ENCODE measurements at places on chromosomes 7 and 10. TPM values are rescaled to one million over a fixed set of nuclear protein-coding genes. Genes with fewer than 3 reads are reported as not detected.

DNA sequence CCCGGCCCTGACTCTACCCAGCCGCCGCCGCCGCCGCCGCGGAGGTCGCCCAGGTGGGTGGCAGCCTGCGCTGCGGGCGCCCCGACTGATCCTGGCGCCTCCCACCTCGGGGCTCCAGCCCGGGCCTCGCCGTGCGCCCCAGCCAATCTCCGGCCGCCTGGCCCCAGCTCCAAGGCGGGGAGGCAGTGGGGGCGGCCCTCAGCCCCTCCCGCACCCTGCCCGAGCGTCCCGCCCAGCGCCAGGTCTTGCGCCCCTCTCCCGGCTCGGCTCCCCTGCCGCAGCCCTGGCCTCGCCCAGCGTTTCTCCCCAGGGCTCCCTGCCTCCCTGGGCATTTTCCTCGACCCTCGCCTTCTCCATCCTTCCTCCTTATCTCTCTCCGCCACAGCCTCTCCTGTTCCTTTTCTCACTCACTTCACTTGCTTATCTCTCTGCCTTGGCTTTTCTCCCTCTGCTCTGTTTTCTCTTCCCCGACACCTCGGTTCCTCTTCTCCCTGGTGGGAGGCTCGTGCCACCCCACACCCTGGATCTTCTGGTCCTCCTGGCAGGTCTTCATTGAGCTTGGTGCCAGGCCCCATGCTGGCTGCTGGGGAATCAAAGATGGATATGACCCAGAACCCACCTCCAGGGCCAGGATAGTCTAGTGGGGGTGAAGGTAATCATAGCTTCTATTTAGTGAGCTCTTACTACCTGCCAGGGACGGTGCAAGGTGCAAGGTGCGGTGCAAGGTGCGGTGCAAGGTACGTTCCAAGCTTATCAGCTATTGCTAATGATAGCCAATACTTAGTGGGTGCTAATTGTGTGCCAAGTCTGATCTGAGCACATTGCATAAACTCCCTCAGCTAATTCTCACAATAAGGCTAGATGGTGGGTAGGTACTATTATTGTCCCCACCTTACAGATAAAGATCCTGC lies at the start of gene SFRP5:
Gene SFRP5 (minus strand): TSS at position 87 of the 911 bp plus-strand sequence. CDS start 166 bp downstream, outside the sequence.
- no peak for DNase-seq

- DNase-seq, result no peak
Observed at GRCh38 chr7:120462991-120463390, 190.0 kb downstream of the KCND2 start.

DNA sequence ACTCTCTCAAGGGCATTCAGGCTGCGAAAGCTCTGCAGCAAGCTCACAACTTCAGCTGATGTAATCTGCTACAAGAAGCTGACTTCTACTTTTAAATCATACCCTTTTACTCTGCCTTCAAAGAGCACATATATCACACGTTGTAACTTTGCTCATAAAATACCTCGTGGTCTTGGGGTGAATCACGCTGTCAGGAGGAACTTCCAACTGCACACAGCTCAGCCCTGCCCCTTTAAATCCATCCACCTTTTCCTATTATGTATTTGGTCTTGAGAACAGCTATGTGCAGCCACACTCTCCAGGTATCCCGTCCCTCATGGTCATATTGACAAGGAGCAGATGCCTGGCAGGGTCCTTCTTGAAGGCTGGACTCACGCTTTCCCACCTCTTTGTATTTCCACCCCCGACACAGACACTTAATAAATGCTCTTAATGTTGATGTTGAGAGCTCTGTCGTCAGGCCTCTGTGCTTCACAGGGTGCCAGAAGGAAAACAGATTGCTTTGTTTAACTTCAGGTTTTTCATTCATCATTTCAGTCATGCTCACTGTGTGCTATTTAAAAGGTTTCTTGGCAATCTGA lies 47.6 kb downstream of the ICA1 start:
- no peak for DNase-seq

- DNase-seq, result no peak
Observed at GRCh38 chr10:76554478-76554877, 1083.1 kb downstream of the KCNMA1 start.

The CTAGE4 gene
- total RNA-seq, result not detected

The GTF2IRD2 gene
- total RNA-seq, result 14.6 TPM

GRCh38 chr7:149529136-149529718 lies 31.6 kb upstream of the ZNF746 start:
- peak; percentile 56 for DNase-seq

DNA sequence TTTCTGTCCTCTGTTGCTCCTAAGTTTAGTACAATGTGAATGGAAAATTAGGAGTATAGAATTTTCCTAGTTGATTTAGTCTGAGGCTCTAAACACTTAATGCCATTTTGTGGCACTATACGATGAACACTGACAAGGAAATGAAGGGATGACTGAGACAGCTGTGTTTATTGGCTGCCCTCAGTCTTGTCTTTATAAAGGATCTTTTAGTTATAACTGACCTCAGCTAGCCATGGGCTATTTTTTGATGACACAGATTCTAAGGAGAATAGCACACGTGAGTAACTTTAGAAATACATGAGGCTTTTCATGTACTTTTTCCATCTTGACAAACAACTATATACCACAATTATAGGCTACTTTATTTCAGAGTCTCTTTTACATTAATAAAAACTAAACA lies 113.7 kb downstream of the PRKG1 start:
- DNase-seq, result no peak

GRCh38 chr10:78706726-78707540 lies 361.8 kb upstream of the ZMIZ1 start:
- DNase-seq, result no peak

The GHRHR gene
- total RNA-seq, result not detected

All from OCI-LY7 (cell line).